ENCODE measurements at places on chromosomes 11 and 22. TPM values are rescaled to one million over a fixed set of nuclear protein-coding genes. Genes with fewer than 3 reads are reported as not detected.

GRCh38 chr11:125638315-125638714 lies 13.4 kb downstream of the CHEK1 start:
- no peak for DNase-seq

DNA sequence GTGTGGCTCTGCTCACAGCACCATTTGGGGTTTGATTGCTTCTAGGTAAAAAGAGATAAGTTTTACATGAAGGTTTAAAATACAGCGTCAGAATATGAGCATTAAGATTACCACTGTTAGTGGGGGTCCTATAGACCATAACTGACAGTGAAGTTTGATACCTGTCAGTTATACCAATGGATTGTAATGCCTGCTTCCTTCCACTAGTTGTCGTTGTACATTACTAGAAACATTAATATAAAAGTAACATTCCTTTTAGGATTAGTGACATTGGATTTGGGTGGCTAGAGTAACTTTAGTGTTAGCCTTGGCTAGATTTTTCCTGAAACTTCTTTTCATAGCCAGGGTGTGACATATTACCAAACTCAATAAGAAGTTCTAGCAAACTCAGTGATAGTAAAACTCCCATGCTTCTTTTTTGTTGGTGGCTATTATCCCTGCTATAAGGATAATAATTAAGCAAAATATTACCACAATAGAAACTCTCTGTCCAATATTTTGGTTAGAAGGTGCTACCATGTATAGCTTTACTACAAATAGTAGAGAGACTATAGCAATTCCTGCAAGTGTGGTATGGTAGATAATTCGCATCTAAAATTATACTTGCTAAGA lies 57.1 kb downstream of the FAM181B start:
- DNase-seq = peak; percentile 48

OR10A2 gene
- total RNA-seq = not detected

DNA sequence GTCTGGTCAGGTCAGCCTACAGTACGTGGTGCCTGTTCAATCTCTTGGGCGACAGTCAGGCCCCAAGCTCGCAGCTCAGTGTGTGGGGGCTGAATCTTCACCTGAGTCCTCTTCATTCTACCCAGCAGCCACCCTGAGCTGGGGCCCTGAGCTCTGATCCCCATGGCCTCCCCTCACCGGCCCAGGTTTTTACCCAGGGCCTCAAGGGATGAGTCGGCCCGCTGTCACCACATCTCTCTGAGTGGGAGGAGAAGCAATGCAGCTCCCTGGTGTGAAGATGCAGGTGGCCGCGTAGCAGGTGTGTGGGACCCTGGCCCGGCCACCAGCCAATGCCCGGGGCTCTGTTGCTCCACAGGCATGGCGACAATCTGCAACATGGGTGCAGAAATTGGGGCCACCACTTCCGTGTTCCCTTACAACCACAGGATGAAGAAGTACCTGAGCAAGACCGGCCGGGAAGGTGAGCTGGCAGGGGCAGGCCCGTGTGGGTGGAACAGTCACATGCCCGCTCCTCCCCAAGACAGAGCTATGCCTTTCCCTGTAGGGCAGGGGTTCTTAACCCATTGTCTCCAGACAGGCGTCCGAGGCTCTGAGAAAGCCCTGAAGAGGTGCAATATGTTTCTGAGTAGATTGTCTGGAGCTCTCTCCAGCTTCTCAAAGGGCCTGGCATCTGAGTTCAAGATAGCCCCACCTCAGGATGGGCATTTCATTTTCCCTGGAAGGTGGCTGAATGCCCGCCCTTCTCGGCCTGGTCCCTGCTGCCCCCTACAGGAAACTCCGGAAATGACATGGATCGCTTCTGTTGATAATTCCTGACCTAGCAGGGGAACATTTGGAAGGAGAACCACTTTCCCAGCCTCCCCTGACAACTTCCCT lies 26.9 kb downstream of the POLR3H start:
- peak; percentile 70 for DNase-seq

DNA sequence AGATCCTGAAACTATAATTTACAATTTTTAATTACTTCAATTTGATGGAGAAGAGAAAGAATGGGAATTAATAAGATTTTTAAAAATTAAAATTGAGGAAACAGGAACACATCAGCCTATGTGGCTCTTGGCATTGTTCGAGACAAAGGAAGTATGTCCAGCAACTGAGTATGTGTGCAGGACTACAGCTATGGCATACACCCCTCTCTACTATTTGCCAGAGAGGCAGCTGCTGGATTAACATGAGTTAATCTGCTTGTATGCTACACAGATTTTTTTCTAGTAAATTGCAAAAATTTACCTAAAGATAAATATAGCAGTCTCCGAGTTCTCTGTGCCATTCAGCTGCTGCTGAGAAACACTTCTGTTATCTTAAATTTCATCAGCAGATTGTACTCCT lies 70.6 kb downstream of the PHF21A start:
- no peak for DNase-seq

- DNase-seq = no peak
These were observed 10.1 kb downstream of the ZBTB44 start for GRCh38 chr11:130304651-130305050.

MLC1 gene
- not detected for total RNA-seq

- DNase-seq = peak; percentile 97
These were observed 23.9 kb downstream of the LRFN4 start for GRCh38 chr11:66880496-66881450.

- no peak for DNase-seq
These were observed 108.7 kb upstream of the E2F8 start for GRCh38 chr11:19349340-19350025.

DNA sequence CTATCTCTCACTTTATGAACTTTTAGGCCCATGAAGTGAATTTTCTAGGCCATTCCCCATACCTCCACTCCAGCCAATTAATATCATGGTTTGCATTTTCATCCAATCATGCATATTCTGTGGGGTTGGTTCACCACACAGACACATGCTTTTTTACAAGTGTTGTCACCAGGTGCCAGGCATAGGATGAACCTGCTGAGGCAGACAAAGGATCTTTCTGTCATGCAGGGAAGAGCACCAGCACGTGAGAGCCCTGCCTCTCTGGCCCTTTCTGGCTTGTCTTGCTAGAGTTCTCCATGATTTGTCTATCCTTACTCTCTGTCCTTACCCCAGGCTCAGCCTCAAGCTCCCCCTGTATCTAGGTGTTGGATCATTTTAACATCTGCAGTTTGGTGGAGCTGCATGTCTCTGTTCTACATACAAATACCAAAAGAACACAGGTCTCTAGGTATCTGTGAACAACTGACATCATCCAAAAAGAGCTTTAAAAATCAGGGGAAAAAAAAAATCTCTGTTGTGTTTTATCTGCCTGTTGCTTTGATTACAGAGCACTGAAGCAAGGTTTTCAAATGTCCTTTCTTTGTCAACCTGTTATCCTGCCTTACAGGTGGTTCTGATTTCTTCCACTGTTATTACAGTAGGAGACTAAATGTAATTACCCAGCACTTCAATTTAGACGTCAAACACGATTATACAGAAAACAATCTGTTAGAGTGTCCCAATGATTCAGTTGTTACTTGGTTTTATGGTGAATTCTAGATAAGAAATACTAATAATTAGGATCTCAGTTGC lies 58.4 kb upstream of the GRAMD1B start:
- DNase-seq = no peak

ROBO4 gene
- 9.7 TPM for total RNA-seq

- DNase-seq = peak; percentile 21
These were observed 1072.1 kb downstream of the JRKL start for GRCh38 chr11:97461934-97462333.

DNA sequence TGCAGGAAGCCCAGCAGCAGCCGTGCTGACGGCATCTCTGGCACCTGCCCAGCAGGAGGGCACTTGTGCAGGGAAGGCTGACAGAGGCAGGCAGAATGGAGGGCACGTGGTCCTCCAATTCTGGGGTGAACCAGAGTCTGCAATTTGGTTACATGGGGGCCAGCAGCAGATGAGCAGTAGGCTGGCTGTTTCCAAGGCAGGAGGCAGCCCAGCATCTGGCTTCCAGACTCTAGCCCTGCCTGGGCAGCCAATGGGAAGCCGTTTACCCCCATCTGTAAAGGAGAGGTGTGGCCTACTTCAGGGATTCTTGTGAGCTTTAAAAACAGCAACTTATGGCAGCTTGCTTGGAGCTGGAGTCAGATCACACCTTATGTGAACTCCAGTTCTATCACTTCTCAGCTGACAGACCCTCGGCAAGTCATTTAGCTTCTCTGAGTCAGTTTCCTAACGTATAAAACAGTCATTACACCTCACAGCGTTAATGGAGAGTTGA lies 27.9 kb upstream of the RASL10A start:
- peak; percentile 47 for DNase-seq

GRCh38 chr11:128269466-128269865 lies 317.9 kb downstream of the ETS1 start:
- DNase-seq = no peak

AP5B1 gene
- 24.2 TPM for total RNA-seq

APOL3 gene
- total RNA-seq = not detected

GRCh38 chr11:11635443-11635842 lies 13.6 kb upstream of the GALNT18 start:
- no peak for DNase-seq

GRCh38 chr11:121004206-121004840 lies 19.6 kb upstream of the TBCEL start:
- DNase-seq = no peak

- peak; percentile 59 for DNase-seq
These were observed 119.8 kb upstream of the ANO1 start for GRCh38 chr11:69958308-69958707.

DNA sequence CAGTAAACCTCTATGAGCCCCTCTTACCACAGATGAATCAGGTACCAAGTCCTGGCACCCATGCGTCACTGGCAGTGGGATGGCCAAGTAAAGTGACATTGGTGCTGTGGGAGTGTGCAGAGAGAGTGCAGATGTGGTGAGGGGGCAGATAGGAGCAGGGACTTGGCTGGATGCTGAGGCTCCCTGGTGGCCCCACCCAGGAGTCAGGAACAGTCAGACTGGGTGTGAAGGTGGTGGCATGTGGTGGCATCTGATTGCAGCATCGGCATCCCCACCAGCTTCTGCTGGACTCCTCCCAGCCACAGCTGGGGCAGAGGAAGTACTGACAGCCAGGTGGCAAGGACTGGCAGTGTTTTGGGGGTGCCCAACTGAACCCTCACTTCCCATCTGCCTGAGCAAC lies 11.4 kb downstream of the DGAT2 start:
- no peak for DNase-seq

DNA sequence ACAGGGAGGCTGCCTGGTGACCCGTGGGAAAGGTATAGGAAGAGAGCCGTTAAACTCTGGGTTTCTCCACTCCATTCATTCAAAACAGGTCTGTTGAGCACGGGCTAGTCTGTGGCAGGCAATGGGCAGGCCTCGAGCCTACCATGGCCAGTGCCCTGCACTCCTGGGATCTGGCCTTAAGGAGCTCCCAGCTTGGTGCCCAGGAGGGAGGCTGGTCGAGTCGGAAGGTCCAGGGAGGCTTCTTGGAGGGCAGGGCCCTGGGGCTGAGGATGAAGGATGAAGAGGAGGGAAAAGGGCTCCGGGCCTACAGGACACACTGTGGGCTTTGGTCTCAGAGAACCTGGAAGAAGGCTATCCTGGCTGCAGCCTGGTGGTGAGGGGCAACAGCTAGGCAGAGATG lies 41.9 kb upstream of the MN1 start:
- DNase-seq = no peak

DNA sequence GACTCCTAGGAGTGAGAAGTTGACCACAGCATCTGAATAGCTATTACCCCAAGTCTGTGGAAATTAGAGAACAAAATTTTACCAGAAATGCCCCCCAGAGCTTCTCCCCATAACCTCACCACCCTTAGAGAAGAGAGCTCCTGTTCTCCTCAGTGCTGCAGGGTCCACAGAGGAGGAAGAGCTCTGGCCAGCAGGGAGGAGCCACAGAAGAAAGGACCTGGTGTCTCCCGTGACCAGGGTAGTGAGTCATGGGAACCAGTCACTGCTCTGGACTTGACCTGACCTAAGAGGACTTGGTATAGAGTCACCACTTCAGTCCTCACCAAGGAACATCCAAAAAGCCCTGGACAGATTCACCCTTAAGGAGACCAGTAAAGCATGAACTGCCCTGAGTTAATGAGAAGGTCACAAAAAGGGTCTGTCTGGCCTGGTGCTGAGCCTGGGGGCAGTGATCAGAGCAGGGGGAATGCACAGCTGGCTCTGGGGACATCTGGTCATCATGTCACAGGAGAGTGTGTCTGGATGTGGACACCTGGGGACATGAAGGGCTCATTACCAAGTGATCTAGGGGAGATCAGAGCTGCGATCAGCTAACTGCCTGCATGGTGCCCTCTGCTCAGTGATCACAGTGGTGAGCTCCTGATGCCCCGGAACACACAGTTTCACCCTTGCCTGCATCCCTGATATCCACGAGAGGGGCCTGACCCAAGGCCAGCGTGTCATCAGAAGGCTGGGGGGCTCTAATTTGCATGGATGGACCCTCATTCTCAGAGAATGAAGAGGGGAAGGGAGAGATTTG lies 103.3 kb upstream of the TOP3B start:
- peak; percentile 17 for DNase-seq

CCDC87 gene
- total RNA-seq = not detected

DNA sequence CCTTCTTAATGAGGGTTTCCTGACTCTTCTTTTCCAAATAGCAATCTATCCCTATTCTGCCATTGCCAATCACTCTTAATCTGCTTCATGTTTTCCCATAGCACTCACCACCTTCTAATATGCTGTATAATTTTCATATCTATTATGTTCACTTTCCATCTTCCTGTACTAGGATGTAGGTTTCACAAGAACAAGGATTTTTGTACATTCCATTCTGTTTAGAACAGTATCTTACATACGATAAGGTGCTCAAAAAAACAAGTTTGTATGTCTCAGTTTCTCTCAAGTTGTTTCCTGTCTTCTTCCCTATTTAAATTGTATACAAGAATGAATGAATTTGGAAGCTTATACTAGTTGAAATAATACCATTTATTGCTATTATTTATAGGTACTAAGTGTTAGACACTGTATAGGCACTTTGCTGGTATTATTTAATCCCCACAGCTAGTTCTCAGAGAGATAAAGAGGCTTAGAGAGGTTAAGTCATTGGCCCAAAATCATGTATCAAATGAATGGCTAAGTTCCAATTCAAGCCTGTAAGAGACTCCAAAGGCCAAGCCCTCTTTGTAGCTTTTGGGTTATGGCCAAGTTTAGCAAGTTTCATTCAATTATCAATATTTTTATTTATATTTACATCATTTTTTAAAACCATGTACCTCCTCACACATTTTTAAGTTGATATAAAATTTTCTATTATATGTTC lies 134.7 kb downstream of the PAX6 start:
- no peak for DNase-seq
